ENCODE measurements at places on chromosomes 13 and 19.

- no peak for DNase-seq
Measured at GRCh38 chr19:18906605-18907519, 10.9 kb upstream of the CERS1 start.

GRCh38 chr19:45405435-45406225 is 761 bp upstream of the PPP1R13L start:
- DNase-seq = peak; percentile 78

GRCh38 chr19:9857920-9858746 is 23.0 kb downstream of the PIN1 start:
- no peak for DNase-seq

DNA sequence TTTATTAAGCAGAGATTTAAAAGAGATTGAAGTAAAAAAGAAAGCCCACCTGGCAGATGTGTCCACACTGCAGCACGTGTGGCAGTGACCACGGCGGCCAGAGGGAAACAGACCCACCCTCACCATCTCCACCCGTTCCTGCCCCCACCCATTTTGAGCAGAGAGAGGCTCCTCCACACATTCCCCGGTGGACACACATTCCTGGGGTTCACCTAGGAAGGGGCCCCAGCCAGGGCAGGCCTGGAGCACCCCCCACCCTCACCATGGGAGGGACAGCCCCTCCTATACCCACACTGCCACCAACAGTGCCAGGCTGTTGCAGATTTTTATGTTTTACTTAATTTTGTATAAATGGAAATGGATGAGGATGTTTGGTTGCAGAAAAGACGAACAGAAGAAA is 54.9 kb downstream of the SLC7A9 start:
- DNase-seq = no peak

GRCh38 chr13:28037399-28037798 is 48.9 kb upstream of the URAD start:
- DNase-seq = no peak

Data from stimulated activated CD4-positive, alpha-beta T cell treated with anti-CD3 and anti-CD28 coated beads, Interleukin-4, amount 100 ng/mL, for 48 hours (primary cell).